ENCODE measurements at places on chromosomes 7 and 10.

GRCh38 chr10:83078645-83079044 lies 1060.7 kb upstream of the GHITM start:
- no peak for DNase-seq

DNA sequence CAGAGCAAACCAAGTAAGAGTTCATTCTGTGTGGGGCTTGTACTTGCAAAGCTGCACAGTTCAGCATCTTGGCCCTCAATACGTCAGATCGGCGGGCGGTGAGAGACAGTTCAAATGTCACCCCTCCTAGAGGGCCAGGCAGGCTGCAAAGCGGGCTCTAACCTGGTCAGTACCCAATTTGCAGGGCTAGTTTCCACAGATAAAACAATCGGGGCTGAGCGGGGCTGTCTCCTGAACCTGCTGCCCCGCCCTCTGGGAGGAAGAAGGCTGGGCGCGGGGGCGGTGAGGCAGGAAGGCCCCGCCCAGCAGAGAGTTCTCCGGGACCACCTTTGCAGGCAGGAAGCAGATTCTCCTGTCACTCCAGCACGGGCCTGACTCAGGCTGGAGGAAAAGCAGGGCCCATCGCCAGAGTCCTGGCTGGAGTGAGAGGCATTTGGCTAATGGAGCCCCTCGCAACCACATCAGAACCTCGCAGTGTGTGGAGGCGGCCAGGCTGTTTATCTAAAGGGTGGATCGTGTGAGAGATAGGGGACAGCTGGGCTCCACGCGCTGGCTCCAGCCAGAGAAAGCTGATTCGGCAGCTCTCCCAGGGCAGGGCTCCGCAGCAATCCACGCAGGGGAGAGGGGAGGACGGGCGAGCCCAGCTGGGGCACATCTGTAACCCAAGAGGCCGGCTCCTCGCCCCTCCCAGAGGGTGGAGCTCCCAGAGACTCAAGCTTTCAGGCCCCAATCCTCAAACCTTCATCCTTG lies 83.1 kb downstream of the SH3PXD2A start:
- peak; percentile 25 for DNase-seq

GRCh38 chr7:73544678-73545077 lies 12.8 kb downstream of the BCL7B start:
- no peak for DNase-seq

DNA sequence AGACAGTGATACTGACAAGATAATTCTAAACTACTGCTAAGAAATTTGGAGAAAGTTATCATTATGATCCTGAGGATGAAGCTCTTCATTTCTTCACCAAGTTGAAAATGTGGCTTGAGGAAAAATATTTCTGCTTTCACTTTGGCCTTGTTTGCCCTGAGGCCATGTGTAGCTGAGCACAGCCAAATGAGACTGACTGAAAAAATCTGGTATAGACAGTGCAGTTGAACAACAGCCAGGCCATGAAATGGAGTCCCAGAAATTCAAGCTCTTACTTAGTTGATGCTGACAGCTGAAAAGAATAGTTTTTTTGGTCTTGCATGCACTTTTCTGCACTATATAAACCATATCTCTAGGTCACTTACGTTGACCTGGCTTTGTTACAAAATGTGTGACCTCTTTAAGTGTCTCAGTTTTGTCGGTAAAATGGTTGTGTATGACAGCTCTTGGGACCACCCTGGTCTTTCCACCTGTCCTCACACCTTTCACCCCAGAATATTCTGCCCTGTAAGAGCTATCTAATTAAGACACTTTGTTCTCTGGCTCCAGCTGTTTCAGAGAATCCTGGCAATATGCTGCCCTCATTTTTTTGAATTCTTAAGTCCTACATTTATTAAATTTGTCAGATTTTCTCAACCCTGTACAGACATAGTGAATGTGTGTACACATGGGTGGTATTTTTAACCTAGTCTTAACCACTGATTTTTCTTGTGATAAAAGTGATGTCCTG lies 91.3 kb downstream of the CD36 start:
- no peak for DNase-seq

GRCh38 chr10:114931072-114931679 lies 6.8 kb upstream of the TRUB1 start:
- no peak for DNase-seq

DNA sequence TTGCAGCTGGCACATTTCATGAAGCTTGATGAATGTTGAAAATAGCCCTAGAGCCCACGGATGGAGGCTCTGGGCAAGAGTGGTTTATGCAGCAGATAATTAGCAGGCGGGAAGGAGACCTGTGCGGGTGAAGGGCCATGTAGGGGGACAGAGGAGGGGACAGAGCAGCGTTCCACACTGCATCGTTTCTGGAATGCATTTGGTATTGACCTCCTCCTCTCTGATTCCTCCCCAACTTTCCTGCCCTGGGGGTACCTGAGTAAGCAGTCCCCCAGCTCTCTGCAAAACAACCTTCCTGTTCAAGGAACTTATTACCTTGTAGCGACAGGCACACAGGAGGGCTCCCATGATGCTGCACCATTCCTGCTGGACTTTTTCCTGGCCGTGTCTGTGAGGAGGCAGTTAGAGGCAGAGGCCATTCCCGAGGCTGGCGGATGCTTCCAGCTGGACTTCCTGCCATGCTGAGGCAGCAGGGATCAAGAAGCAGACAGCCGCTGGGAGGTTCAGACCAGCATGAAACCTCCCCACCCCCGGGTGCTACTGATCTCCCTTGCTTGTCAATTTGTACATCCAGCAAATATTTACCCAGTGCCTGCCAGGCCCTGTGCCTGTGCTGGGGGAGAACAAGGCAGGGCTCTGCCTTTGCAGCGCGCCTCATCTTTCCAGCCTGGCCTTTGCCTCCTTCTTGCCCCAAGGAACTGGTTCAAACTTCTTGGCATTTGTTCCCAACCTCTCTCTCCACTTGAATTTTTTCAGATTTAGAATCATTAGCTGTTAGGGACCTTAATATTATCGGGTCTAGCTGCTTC lies 28.7 kb downstream of the SLC29A3 start:
- peak; percentile 54 for DNase-seq

- DNase-seq: no peak
Measured at GRCh38 chr10:45427262-45427969, 53.4 kb downstream of the ALOX5 start.

DNA sequence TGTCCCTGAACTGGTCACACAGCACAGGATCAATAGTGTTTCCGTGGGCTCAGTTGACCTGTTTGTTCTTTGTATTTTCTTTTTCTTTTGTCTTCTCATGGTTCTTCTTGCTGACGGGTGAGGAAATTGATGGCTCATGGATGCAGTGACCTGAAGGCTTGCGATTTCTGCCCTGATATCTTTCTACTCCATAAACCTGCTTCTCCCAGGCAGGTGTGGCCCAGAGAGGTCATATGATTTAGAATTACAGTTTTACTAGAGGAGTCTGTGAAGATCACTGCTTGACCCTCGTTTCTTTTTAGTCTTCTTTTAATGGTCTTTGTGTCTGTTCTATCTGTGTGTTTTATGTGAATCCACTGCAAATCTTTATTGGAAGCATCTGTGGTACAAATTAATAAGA lies 195.1 kb upstream of the KLF6 start:
- no peak for DNase-seq

DNA sequence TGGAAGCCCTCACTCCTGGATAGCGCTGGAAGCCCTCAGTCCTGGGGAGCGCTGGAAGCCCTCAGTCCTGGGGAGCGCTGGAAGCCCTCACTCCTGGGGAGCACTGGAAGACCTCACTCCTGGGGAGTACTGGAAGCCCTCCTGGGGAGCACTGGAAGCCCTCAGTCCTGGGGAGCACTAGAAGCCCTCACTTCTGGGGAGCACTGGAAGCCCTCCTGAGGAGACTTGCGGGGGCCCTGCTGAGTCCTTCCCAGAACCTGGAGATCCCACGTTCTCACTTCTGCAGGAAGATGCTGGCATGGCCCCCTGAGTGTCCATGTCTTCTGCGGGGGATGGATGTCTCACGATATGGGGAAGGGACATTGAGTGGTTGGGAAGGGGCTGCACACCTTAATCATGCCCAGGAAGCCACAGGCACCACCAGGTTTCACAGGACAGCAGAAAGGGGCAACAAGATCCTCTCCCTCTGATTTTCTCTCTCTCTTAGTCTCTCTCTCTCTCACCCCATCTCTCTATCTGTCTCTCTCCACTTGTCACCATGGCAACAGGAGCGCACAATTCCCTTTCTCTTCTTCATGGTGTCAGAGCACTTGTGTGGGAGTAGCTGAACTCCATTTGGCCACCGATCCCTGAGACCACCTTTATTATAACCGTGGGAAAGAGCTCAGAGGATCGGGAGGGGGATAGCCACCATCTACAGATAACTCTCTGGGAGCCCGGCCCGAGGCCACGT lies 267.0 kb downstream of the TCERG1L start:
- no peak for DNase-seq

DNA sequence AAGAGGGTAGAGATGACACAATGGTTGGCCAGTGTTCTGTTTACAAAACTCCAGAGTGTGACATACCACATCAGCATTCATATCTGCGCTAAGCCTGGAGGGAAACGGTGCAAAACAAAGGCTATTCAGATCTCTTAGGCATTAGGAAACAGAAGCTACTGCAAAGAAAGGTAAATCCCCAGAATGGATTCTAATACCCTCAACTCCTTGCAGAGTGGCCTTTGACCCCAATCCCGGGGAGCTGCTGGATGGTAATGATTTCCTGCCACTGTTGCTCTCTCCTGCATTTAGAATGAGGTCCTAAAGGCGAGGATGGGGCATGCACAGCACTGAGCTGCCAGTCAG lies 65.2 kb downstream of the AOAH start:
- peak; percentile 61 for DNase-seq

- no peak for DNase-seq
Measured at GRCh38 chr10:106424981-106425380, 739.5 kb downstream of the SORCS1 start.

- no peak for DNase-seq
Measured at GRCh38 chr10:111117528-111118277, 40.9 kb downstream of the ADRA2A start.

DNA sequence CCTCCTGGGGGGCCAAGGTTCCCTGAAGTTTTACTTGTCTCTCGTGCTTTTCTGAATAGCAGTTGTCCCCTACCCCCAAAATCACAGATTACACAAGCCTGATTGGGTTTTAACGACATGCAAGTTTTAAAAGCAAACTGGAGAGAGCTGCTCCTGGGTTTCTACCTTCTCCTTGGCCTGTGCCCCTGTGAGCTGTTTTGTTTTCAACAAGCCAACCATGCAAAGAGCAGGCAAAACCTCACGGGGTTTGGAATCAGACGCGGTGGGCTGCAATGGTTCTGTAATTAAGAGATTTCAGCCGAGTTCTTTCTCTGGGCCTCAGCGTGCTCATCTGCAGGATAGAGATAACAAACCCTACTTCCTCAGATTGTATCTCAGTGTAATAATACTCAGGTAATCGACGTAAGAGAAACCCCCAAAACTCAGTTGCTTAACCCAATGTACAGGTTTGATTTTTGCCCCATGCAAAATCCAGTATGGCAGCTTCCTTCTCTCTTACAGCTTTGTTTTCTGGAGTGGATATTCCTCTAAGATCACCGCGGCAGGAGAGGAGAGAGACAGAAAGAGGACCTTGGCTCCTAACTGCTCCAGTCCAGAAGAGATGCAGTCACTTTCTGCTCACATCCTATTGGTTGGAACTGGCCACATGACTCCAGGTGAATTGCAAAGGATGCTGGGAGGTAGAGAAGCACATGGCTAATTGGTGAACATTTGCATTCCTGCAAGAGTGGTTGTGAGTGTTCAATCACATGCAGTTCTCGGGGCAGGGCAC lies 42.0 kb downstream of the MYL10 start:
- no peak for DNase-seq

DNA sequence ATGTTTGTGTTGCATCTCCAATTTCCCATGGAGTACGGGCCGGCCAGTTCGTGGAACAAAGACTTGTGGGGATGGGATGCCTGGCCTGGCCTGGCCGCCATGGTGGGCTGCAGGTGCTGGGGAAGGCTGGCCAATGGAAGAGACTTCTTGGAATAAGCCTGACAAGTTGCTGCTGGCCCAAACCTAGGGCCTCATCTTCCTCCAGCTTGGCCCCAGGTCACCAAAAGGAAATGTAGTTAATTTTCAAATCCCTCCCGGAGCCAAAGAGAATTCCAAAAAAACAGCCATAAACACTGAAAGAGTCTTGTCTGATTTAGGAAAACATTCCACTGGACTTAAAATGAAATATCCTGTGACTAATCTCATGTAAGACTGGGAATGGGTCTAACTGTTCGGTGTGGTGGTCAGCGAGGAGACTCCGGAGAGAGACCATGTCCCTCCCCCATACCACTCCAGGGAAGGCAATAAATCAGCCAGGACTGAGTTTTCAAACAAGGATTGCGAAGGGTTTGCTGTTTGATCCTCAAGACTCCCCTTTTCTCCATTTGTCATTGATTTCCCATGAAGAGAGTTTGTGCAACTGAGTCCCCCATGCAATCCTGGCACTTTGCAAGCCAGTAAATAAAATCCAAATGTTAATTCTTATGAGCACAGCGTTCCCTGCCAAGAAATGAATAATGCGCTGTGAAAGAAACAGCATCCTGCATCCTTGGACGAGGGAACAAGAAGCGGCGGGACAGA lies 128.7 kb upstream of the HABP2 start:
- DNase-seq: no peak

DNA sequence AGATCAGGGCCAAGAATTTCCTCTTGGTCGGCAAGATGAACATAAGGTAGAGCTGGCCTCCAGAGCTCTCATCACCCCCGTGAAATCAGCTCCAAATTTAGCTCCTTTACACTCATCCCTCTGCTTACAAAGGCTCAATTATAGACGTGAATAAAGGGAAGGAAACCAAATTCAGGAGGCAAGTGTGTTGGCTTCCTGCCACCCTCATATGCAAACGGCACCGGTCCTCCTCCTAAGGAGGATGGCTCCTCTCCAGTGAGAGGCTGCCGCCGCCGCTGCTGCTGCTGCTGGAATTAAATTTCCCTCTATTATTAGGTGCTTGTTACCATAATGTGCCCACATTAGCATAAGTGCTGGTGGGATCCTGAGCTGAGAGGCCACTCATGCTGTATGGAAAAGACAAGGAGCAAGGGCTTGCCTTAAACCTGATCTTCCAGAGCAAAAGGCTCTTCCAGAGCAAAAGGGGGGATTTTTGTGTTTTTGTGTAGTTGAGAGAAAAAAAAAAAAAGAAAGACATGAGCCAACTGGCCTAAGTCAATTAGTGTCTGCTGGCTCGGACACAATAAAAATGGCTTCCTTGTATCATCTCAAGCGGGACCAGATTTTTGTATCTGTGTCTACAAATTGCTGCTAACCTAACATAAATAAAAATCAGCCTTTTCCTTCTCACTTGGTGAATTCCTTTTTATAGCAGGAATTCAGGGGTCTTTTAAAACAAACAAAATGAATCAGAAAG lies 68.4 kb downstream of the CDHR3 start:
- DNase-seq: no peak

GRCh38 chr7:80210400-80210799 lies 75.8 kb downstream of the GNAI1 start:
- DNase-seq: peak; percentile 29

DNA sequence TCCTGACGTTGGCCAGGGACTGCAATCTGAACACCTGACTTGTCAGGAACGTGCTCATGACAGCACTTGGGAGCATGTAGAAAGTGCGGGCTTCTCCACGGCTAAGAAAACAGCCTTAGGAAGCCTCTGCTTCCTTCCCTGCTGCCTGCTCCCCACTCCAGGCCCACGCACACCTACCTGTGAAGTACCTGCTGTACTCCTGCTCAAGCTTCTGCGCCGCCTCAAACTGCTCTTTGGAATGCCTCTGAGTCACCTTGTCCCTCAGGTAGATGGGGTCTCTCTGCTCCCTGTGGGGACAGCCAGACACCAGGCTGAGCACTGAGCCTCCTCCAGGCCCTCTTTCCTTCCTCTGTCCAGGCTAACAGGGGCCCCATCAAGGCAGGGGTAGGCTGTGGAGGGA lies 132.7 kb downstream of the DLG5 start:
- no peak for DNase-seq
